ENCODE measurements at places on chromosomes 2 and 18. TPM values are rescaled to one million over a fixed set of nuclear protein-coding genes. Genes with fewer than 3 reads are reported as not detected.

DNA sequence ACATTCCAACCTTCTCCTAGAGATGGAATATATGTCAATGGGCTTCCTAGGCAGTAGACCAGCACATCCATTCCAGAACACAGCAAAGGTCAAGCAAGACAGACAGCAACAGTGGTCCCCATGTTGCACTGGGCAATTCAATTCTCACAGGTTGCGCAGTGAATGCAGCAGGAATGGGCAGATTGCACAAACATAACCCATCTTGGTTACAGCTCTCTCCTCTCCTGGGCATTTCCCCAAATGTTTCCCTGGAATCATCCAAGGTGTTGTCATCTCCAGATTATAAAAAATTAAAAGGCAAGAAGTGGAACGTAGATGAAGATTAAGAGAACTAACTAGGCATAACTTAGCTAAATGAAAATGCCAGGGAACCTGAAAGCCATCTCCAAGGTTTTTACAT is 265.8 kb upstream of the SLC14A2 start:
- no peak for DNase-seq

GRCh38 chr2:11676640-11677039 is 6.6 kb upstream of the NTSR2 start:
- peak; percentile 52 for DNase-seq

Gene PRKAG3
- not detected for total RNA-seq

Gene SOS1
- total RNA-seq: 54.0 TPM

Gene RAB31
- total RNA-seq: 77.7 TPM

- DNase-seq: no peak
Measured at GRCh38 chr2:60710707-60711106, 45.4 kb upstream of the PAPOLG start.

DNA sequence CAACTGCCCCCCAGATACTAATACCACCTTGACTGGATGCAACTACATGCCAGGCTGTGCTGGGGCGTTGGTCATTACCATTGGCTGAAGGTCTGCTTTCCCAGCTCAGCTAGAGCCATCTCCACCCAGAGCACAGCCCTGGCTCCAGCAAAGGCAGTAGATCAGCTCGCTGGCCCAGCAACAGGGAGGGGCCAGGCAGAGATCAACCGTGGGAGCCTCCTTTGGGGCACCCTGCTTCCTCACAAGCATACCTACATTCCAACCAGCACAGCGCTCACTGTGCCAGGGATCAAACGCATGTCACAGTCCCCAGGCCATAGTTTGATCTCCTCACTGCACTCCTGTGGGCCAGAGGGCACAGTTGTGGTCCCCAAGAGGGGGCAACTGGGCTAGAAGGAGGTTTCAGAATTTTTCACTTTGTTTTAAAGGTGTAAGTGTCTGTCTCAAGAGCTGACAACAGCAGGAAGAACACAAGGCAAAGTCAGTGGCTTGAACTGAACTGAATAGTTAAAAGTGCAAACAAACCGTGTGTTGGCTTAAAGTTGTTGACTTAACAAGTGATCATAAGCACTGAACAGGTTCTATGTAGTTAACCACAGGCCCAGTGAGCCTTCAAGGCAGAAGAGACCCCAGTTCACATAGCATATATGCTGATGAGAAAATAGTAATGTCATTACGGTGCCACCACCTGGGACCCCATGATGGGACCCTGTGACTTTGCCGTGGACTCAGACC is 70.1 kb upstream of the BZW1 start:
- DNase-seq: no peak

GRCh38 chr18:35688757-35689156 is 107.2 kb downstream of the GALNT1 start:
- no peak for DNase-seq

Gene RGPD3
- total RNA-seq: 3.5 TPM

Gene ASAP2
- 2.2 TPM for total RNA-seq

GRCh38 chr2:16205631-16206030 is 265.3 kb downstream of the MYCN start:
- no peak for DNase-seq

GRCh38 chr2:224611938-224612337 is 26.8 kb upstream of the CUL3 start:
- no peak for DNase-seq

DNA sequence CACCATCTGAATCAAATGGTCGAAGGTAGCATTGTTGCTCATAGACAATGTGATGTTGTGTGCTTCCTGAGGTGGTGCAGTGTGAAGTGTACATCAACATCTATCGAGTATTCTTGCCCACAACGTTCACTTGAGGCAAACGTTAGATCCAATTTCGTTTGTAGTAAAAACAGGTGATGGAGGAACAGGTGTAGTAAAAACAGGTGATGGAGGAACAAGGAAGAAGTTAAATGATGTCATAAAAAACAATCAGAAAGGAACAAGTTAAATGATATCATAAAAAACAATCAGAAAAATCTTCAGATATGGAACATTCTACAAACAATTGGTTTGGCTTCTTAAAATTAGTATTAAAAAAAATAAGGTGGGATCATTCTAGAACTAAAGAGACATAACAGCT is 11.3 kb downstream of the WDR7 start:
- no peak for DNase-seq

DNA sequence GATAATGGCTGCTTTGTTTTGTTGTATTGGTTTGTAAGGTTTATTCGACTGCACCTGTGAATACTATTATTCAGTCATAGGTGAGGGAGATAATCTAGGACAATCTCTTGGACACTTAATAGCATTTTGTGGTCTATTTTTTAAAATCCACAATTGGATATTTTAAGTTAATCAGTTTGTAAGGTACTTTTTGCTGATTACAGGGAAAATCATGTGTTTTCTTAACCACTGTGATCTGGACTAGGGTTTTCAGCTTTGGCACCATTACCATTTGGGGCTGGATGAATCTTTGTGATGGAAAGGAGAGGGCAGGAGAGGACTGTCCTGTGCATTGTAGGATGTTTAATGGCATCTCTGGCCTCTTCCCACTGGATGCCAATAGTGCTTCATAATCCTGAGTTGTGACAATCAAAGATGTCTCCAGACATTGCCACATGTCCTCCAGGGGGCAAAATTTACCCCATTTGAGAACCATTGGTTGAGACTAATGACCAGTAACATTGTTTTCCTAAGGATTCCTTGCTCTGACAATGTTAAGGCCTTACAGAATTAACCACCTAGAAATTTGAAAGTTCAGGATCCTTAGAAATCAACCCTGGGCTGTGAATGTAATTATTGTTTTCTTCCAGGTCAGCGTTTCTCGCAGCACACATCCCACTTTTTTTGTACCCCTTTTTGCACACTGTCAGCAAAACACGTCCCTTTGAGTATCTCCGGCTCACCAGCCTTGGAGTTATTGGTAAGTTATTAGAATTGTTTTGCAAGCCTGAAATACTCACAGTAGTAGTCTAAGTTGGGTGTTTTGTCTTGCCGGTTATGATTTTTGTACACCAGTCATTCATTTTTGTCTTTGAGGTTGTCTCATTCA is 15.6 kb downstream of the CNOT9 start:
- DNase-seq: no peak

Gene CTDP1
- total RNA-seq: 33.3 TPM

Gene MBOAT2
- total RNA-seq: 25.2 TPM

DNA sequence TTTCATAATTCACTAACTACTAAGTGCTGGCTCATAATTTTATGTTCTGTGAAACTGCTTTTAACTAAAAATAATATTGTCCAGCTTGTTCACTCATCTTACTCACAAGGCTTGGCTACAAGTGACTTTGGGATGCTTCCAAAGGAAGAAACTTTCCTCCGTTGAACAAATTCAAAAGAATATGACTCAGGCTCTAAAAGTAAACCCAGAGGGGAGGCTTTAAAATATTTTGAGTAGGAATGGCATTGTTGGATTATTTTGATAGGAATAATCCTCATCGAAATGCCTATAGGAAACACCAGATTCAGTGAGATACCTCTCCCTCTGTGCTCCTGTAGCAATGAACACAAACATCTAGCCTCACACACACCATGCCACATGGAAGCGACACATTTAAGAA is 25.2 kb upstream of the TLK1 start:
- DNase-seq: no peak

DNA sequence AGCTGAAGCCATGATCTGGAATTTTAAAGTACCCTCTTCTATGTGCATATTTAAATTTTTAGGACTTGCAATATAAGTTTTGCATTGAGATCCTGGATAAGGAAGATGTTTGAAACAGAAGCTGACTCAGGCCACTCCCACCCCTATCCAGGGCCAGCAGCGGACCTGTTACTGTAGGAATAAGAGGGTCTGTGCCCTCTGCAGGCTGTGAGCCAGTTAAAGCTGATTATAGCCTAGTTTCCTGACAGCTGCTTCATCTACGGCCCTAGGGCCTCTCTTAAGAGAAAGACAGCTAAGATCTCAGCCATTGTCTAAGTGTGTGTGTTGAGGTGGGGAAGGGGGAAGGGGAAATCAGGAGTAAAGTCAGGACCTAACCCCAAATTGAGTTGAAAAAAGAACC is 234.0 kb downstream of the HAUS1 start:
- peak; percentile 35 for DNase-seq

DNA sequence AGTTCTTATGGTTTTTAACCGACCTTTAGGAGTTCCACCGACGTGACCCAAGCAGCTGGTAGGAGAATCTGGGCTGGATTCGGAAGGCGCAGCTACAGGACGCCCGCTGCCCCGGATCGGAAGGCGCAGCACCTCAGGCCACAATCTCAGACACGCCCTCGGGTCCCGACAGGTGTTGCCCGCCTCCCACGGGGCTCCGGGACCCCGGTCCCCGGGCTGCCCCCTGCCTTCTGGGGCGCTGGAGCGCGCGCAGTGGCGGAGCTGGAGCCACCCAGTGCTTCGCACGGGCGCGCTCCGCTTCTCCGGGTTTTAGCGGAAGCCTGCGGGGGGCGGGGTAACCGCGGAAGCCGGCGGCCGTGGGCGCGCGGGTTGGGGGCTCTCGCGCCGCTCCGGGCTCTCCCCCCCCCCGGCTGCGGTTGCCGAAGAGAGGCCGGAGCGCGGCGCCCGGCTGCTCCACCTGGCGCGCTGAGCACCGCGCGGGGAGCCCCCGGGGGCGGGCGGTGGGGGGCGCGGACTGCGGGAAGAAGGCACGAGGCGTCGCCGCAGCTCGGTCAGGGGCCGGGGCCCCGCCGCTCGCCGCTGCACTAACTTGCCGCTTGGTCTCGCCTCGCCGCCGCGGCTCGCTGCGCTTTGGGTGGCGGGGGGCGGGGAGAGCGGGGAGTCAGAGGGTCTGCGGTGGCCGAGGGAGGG is 718.8 kb downstream of the DPP10 start:
- no peak for DNase-seq

Gene TLX2
- total RNA-seq: not detected

GRCh38 chr18:22210311-22210754 is 40.9 kb downstream of the GATA6 start:
- DNase-seq: no peak

GRCh38 chr2:66698091-66698490 is 263.2 kb downstream of the MEIS1 start:
- no peak for DNase-seq

GRCh38 chr2:147482111-147482895 is 362.5 kb upstream of the ACVR2A start:
- no peak for DNase-seq

DNA sequence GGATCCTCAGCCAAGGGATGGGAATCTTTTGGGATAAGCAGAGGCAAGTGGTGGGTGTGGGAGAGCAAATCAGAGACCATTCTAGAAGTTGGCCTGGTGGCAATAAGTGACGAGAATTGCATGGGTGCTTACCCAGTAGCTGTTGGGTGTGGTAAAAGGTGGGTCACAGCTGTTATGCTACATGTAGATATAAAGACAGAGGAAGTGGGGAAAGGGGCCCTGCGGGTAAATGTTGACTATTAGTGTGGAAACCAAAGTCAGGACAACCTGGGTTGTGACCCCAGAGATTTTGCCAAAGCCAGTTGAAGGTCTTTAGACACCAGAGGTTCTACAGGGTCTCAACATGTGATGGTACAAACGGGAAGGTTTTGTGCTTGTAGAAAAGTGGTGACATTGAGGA is 443.6 kb upstream of the HNRNPA3 start:
- DNase-seq: no peak

Gene C2orf80
- not detected for total RNA-seq

- no peak for DNase-seq
Measured at GRCh38 chr2:134282629-134283400, 28.9 kb downstream of the MGAT5 start.

DNA sequence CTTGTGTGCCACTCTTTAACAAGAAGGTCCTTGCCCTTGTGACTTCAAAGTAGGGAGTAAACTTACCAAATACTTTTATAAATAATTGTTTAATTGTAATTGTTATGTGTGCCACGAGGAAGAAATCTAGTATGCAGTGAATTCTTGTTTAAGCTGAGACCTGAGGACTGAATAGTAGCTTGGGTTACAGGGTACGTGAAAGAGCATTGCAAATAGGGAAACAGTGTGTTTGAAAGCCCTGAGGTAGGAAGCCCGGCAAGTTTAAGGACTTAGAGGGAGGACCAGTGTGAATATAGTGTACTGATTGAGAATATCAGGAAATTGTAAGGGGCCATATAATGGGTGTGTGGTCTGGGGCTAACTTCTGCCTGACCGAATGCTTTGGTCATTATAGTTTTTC is 26.2 kb downstream of the PHLPP1 start:
- DNase-seq: no peak

DNA sequence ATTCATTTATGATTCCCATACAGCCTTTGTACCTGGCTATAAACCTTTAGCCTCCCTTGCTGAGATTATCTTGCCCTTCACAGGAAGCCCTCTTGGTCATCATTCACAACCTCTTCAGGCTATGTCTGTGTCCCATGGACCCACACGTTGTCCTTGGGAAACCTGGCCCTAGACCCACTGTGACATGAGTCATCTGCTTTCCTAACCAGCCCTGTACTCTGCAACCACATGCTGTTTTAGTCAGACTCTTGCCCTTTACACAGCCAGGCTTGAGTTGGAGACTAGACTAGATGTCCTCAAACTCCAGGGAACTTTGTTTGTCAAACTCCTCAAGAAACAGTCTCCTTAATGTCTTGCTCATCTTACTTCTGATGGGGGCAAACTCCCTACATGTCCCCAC is 229.3 kb upstream of the ZSWIM2 start:
- DNase-seq: no peak

DNA sequence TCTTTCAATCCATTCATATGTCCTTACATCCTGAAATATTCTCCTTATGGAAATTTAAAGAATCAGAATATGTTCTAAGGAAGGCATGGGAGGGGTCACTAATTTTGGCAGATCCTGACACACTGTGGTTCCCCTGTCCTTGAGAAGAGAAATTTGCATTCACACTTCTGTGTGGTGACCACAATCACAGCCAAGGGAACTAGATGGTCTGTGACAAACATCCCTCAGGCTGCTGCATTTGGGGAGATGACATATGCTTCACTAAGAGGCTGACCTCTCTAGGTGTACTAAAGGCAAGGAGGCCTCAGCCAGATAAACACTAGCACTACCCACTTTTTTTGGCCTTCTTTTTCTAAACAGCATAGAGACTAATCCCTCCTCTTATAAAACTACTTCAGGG is 129.6 kb downstream of the MREG start:
- DNase-seq: no peak
